ENCODE measurements at places on chromosomes 2 and 18.
A peak's percentile ranks its signal among the peaks of the same experiment; 100 is the strongest.

- DNase-seq: no peak
Observed at GRCh38 chr18:2237706-2238105, 333.6 kb downstream of the METTL4 start.

DNA sequence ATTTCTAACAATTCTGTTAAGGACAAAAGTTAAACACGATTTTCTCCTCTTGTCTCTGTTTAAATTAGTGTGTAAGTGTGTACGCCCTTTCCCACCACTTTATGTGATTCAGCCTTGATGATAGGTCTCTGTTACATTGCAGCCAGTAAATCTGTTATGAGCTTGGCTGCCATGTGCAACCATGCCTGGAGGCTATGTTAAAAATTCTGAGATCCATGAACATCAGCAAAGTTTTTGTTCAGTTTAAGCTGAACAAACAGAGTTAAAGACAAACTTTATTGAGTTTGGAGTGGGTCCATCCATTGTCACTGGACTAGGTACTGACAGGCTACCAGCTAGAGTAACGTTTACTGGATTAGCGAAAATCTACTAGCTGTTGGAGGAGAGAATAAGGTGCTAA is 110.4 kb downstream of the NCKAP5 start:
- no peak for DNase-seq

DNA sequence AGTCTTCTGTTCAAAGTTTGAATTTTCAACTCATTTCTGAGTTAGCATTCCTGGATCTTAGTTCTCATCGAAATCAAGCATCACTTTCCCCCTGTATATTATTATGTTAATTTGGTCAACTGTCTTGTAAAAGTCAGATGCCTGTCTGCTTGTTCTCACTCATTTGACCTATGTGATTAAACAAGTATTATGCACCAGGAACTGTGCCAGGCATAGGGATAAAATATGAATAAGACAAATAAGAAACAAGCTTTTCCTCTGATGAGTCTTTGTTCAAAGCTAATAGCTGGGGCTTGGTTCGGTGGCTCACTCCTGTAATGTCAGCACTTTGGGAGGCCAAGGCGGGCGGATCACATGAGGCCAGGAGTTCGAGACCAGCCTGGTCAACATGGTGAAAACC is 19.7 kb upstream of the EMILIN2 start:
- no peak for DNase-seq

- no peak for DNase-seq
Observed at GRCh38 chr2:65420712-65421431, 11.5 kb downstream of the SPRED2 start.

GRCh38 chr2:158042245-158042644 is 59.4 kb upstream of the UPP2 start:
- DNase-seq: no peak

- peak; percentile 39 for DNase-seq
Observed at GRCh38 chr2:174615871-174616436, 18.4 kb upstream of the WIPF1 start.

DNA sequence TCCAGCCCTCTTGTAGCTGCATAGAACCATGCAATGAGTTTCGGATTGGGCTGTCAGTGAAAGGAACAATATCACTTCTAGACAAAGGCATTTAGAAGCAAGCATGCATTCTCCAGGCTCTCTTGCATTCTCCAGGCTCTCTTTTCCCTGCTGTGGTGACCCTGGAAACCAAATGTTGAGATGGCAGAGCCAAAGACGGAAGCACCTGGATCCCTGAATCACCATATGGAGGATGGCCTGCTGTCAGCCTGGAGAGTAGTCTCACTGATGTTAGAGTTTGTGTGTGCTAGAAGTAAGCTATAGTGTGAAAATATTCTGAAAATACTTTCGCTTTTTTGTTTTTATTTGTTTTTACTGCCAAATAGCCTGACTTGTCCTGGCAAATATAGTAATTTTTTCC is 203.9 kb downstream of the C1D start:
- no peak for DNase-seq

- DNase-seq: no peak
Observed at GRCh38 chr2:202780514-202781021, 91.0 kb downstream of the ICA1L start.

- DNase-seq: no peak
Observed at GRCh38 chr2:240618776-240619175, 6.5 kb upstream of the GPR35 start.

GRCh38 chr2:135664623-135665068 is 77.0 kb upstream of the UBXN4 start:
- no peak for DNase-seq

- DNase-seq: no peak
Observed at GRCh38 chr2:136497709-136498108, 267.6 kb upstream of the THSD7B start.

GRCh38 chr2:122340246-122340645 is 584.8 kb downstream of the TSN start:
- DNase-seq: no peak

DNA sequence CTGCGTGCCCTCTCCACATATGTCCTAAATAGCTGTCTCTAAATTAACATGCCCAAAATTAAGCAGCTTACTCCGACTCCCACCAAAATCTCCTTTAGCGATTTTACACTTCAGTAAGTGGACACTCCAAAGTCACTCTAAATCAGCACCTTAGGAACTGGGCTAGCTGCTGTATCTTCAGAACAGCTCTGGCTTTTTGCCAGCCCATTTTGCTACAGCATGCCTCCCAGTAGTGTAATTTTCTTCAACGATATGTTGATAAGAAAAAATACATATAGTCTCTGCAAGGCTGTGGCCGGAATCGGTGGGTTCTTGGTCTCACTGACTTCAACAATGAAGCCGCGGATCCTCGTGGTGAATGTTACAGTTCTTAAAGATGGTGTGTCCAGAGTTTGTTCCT is 291.8 kb upstream of the RGPD4 start:
- no peak for DNase-seq

DNA sequence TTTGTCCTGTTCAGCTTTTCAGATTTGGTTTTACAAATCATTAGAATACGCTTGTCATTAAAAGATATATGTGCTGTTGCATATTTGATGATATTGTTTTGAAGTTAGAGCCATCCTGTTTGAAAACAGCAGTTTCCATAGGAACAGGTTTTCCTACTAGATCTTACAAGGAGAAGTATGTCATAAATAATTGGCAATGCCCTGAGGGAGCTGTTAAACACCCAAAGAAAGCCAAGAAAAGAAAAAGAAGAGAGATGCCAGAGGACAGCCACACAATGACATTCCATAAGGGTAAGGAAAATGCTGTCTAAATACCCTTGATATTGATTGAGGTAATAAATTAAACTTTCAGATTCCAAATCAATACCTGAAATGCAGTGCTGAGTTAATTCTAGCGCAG is 392.2 kb upstream of the CRIM1 start:
- DNase-seq: no peak

- no peak for DNase-seq
Observed at GRCh38 chr2:201199847-201200246, 16.9 kb downstream of the CASP10 start.

DNA sequence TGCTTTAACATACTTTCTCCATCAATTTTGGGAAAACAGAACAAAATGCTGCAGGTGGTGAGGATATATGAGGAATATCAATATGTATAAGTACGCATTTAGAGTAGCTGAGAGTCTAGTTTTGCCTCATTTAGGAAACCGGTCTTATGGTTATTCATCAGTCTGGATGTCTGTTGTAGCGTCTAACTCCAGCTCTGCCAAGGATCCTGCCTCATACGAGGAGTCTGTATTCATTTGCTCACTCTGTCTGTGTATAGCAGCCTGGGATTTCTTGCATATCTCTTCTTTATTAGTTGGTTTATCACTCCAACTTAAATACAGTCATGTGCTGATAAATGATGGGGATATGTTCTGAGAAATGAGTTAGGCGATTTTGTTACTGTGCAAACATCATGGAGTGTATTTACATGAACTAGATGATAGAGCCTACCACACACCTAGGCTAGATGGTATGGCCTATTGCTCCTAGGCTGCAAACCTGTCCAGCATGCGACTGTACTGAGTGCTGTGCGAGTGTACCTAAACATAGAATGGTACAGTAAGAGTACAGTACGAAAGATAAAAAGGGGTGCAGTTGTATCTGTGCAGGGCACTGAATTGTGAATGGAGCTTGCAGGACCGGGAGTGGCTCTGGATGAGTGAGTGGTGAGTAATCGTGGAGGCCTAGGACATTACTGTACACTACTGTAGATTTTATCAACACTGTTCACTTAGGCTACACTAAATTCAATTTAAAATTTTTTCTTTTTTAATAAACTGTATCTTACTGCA is 148.1 kb downstream of the ZNF407 start:
- DNase-seq: no peak

GRCh38 chr2:36597532-36598377 is at the start of gene FEZ2:
TSS of gene FEZ2 (minus strand) at chr2:36598168. CDS start at chr2:36598142, 26 bp downstream.
- peak; percentile 62 for DNase-seq

DNA sequence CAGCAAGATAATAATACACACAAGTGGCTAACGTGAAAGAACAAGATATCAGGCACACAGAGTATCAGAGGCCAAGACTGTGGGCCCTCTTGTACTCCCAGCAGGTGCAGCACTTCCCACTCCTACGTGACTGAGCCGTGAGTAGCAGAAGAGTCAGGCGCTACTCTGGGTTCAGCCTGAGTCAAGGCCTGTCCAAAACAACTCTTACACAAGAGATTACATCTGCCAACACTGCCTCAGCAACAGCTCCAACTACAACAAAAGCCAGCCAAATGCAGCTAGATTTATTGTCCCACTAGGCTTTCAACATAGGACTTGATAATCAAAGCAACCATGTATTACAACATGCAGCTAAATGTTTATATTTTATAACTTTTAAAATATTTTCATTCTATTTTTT is 56.2 kb downstream of the ITSN2 start:
- DNase-seq: no peak

GRCh38 chr18:43876286-43876685 is 599.0 kb upstream of the SYT4 start:
- DNase-seq: no peak

DNA sequence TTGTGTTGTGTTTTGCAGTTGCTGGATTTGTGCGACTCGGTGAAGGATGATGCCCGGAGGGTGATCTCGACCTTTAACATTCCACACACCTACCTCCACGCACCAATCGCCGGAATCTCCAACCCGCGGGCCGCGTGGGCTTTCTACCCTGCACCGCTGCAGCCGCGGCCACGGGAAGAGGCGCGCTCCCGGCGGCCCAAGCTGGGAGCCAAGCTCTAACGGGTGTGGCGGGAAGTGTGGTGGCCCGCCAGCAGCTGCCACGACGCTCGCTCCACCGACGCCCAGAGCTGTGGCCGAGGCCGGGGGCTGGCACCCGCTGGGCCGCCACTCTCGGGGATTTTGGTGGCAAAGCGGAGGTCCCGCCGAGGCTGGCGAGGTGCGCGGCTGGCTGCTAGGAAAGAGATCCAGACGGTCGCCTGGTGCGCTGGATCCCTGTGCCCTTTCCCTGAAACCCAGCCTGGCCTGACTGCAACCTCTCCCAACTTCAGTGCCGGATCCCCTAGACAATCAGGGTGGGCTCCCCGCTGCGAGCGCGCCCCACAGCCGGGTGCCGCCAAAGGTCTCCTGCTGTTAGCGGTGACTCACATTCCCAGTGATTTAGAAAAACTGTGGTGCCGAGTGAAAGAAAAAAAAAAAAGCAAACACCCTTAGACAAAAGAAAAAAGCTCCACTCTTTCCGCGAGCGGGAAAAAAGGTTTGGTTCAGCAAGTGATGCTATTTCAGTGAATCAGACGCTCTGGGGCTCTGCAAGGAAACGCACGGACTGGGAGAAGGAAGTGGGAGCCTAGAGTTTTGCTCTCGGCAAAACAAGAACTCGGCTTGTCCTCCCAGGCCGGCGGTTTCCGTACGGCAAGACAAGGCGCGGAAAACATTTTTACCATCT is 2.9 kb upstream of the BCL2L11 start:
- DNase-seq: peak; percentile 19

GRCh38 chr2:3022841-3023372 is 354.7 kb downstream of the EIPR1 start:
- no peak for DNase-seq

- peak; percentile 60 for DNase-seq
Observed at GRCh38 chr2:64819774-64820688, 166.3 kb upstream of the SERTAD2 start.

DNA sequence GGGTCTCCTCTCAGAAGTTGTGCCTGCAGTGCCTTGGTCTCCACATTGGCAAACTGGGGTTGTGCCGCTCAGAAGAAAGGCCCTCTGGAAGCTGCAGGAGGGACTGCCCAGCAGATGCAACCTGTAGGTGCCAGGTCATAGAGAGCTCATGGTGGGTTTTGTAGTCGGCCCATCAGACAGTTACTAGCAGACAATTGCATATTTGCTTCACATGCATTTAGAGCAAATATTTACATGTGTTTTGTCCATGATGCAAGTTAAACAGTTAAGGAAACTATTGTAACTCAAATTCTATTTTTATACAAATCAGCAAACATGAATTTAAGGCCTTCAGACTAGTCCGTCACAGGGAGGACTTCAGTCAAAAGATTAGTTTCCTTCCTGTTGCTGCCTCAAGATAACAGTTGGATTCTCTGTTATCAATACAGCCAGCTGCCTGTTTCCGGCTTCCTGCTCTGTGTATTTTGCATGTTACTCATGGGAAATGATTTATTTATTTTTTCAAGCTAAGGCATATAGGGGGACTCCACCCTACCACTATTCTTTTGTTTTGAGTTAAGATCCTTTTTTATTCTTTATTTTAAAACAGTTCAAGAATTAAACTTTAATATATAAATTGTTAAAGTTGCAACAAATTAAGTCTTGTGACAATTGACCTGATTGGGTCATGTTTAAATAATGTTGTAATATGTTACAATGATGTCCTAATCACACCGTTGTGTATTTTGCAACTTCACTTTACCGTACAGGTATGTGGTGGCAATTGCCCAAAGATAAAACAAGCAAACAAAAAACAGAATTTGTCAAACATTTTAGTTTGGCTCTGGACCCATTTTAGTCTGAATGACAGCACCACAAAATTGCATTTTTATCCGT is 133.5 kb downstream of the SPTBN1 start:
- DNase-seq: peak; percentile 63

Data from CD4-positive, alpha-beta T cell treated with Interleukin-12 subunit alpha and Interleukin-12 subunit beta, for 1 hour (primary cell).